ENCODE measurements at places on chromosomes 2 and 18.

- DNase-seq: no peak
These were observed 35.8 kb downstream of the CASP10 start for GRCh38 chr2:201218780-201219179.

- no peak for DNase-seq
These were observed 91.7 kb downstream of the GCA start for GRCh38 chr2:162435676-162436075.

DNA sequence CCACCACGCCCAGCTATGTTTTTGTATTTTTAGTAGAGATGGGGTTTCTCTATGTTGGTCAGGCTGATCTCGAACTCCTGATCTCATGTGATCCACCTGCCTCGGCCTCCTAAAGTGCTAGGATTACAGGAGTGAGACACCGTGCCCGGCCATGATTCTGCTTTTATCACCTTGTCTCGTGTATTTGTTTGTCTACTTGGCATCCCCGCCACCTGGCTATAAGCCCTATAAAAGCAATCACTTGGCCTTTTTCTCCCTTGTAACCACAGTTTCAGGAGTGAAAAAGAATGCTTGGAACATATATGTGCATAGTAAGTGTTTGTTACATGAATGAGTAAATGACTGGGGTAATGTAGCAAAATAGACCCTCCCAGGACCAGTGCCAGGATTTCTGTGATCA, 77.5 kb upstream of the PAPOLG start:
- no peak for DNase-seq

- DNase-seq: no peak
These were observed 5.9 kb downstream of the ACKR3 start for GRCh38 chr2:236575510-236575909.

- DNase-seq: no peak
These were observed 575.1 kb upstream of the CDH7 start for GRCh38 chr18:65175681-65176080.

- peak; percentile 17 for DNase-seq
These were observed at the start of gene ST8SIA5 for GRCh38 chr18:46756559-46757201. Gene ST8SIA5 (minus strand): TSS chr18:46757053. CDS start chr18:46756508, 545 bp downstream.

DNA sequence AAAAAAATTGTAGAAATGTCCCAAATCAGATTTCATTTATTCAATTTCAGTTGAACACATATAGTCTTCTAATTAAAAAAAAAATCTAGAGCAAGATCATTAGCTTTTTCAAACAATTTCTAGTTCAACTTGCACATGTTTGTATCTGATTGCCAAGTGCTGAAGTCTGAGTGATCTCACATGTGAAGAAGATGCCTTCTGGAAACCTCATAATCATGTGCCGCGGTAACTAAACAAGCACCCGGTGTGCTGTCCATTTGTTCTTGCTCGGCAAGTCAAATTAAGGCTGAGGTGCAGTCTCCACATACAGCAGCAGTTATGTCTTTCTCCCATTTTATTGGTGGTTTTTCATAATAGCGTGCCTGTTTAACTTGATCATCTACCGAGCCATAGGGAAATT, 18.7 kb downstream of the CABLES1 start:
- DNase-seq: no peak

- DNase-seq: no peak
These were observed 63.5 kb downstream of the MEIS1 start for GRCh38 chr2:66498289-66498975.

GRCh38 chr2:213161759-213162515, 10.5 kb upstream of the IKZF2 start:
- no peak for DNase-seq

DNA sequence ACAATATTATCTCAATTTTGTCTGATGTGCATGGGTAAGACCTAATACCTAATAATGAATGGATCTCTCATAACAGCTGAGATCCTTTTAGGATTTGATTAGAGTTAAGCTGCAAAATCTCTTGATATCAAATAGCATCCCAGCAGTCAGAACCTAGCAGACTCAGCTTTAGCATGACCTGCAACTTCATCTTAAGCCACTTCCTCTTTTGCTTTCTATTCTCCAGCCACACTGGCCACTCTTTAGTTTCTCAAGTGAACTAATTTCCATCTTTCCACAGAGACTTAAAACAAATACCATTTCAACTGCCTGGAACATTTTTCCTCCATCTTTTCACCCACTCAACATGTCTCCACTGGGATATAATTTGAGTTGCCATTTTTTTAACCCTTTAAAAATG, 1251.6 kb upstream of the ZEB2 start:
- no peak for DNase-seq

GRCh38 chr2:7057865-7058400, 140.7 kb downstream of the RNF144A start:
- DNase-seq: no peak

- no peak for DNase-seq
These were observed 738.7 kb upstream of the LRRTM4 start for GRCh38 chr2:78260861-78261260.

DNA sequence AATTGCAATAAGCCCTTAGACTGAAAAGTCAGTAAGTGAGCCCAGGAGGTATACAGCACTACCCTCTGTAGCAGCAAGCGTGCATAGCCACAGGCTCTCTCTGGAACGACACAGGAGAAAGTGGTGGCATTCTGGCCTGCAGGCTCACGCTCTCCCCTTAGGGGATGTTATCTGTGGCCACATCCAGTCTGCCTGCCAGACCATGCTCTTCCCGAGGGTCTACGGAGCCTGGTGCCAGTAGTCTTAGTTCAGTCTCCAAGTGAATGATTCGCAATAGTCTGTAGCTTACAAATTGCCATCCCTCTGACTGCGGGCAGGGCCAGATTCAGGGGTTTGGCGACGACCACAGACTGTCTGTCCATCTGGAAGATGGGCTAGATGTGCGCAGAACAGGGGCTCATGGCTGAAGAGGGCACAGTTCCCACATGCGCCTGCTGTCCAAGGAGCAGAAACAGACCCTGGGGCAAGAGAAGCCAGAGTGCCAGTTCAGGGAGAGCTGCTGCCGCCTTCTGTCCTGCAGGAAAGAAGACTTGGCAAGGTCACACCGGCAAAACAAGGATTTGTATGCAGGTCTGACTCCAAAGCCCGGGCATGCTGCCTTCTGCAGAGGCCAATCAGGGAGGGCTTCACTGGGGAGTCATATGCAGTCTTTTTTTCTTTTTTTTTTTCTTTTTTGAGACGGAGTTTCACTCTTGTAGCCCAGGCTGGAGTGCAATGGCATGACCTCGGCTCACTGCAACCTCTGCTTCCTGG, 3.5 kb upstream of the KLF11 start:
- no peak for DNase-seq

DNA sequence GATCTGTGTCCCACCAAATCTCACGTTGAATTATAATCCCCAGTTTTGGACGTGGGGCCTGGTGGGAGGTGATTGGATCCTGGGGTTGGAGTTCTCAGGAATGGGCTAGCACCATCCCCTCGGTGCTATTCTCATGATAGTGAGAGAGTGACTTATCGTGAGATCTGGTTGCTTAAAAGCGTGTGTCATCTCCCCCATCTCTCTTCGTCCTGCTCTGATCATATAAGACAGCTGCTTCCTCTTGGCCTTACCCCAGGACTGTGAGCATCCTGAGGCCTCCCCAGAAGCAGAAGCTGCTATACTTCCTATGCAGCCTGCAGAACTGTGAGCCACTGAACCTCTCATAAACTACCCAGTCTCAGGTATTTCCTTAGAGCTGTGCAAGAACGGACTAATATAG, 163.7 kb upstream of the NDUFV2 start:
- DNase-seq: no peak

Measured in left kidney (tissue), 8 donors.